ENCODE measurements at places on chromosomes 5 and 9.
A peak's percentile ranks its signal among the peaks of the same experiment; 100 is the strongest.

DNA sequence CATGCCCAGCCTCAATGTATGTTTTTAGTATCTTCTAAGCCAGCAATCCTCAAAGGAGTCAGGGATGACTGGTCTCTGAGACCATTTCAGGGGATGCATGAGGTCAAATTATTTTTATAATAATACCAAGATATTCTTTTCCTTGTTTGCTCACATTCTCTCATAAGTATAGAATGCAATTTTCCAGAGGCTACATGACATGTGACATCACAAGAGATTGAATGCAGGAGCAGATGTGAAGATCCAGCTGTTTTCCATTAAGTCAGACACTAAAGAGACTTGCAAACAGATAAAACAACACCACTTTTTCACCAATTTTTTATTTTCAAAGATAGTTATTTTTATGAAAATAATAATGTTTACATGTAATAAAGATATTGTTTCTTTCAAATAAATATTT is 22.0 kb upstream of the FREM1 start:
- no peak for DNase-seq

- no peak for DNase-seq
Observed at GRCh38 chr5:154829589-154830218, 20.7 kb downstream of the FAXDC2 start.

- no peak for DNase-seq
Observed at GRCh38 chr5:137954131-137954879, 65.0 kb downstream of the PKD2L2 start.

- no peak for DNase-seq
Observed at GRCh38 chr5:176883700-176884570, 15.2 kb downstream of the HK3 start.

GRCh38 chr9:26373616-26374015 is 519.0 kb downstream of the CAAP1 start:
- DNase-seq = no peak

DNA sequence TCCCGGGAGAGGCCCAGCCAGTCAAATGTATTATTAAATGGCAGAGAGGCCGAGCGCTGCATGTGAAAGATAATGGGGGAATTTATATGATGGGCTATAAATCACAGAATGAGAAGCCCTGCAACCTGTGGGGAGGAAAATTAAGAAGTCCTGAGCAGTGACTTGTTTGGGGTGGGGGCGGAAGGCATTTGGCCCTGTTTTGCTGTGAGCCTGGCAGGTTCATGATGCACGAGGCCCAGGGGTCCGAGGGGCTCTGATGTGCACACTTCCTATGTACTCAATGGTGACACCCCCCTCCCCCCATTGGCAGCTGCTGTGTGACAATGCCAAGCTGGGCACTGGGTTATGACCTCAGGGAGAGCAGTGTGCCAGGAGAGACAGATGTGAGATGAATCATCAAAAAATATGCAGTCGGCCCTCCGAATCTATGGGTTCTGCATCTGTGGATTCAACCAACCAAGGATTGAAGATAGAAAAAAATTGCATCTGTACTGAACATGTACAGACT is 13.7 kb upstream of the DAB2IP start:
- no peak for DNase-seq

- DNase-seq = no peak
Observed at GRCh38 chr5:148810823-148811222, 15.6 kb upstream of the ADRB2 start.

DNA sequence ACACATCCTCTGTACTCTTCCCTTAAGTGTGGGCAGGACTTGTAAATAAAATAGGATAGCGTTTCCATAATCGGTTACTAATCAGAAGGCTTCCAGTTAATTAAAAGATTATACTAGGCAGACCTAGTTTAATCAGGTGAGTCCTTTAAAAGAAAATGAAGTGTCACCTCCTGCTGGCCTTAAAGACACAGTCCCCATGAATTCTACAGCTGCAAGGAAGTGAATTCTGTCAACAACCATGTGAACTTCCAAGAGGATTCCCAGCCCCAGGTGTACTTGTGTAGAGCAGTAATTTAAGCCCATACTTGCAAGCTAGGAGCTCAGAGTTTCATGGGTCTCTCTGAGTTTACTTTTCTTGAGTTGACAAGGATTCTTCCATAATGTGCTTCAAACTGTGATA is 918.3 kb downstream of the DTWD2 start:
- DNase-seq = no peak

GRCh38 chr5:65762234-65762633 is 40.2 kb downstream of the NLN start:
- no peak for DNase-seq

- peak; percentile 66 for DNase-seq
Observed at GRCh38 chr9:89353989-89354388, 35.7 kb downstream of the SECISBP2 start.

DNA sequence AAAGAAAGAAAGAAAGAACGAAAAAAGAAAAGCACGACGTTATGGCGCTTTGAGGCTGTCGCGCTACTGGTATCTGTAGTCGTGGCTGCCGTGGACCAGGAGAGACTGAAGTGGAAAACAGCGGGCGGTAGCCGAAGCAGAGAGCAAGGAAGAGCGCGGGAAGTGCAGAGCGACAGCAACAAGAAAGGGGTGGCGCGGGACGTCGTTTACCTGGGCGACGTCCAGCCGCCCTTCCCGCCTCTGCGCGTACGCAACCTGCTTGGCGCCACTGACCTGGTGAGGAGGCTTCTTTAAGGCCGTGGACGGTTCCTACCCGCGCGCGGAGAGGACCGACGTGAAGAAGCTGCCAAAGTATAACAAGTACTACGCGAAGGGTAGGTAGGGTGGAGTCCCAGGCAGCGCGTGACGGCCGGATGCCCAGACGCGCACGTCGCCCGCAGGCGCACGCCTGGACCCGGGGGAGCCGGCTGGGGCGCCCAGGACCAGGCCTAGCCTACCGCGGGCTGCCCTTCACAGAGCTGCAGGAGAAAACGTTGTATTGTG is 15.4 kb downstream of the CCL28 start:
- DNase-seq = no peak

- DNase-seq = no peak
Observed at GRCh38 chr5:109484597-109484996, 74.8 kb upstream of the PJA2 start.

- no peak for DNase-seq
Observed at GRCh38 chr5:92518318-92518904, 1062.6 kb downstream of the NR2F1-AS1 start.

DNA sequence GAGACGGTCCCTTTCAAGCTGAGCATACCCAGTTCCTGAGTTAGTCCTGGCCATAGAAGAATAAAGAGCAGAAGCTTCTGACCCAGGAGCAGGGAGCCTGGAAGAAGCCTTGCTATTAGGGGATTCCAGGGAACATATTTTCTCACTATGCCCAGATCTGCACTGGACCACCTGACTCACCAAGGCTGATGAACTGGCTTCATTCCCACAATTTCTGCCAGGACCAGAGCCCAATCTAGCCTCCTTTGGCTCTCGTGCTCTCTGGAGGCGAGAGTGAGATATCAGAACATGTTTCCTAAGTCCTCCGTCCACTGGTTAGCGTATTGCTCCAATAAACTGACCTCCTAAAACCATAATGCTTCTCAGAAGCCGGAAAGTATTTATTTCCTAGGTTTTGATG is 9.9 kb downstream of the GABBR2 start:
- DNase-seq = peak; percentile 29

DNA sequence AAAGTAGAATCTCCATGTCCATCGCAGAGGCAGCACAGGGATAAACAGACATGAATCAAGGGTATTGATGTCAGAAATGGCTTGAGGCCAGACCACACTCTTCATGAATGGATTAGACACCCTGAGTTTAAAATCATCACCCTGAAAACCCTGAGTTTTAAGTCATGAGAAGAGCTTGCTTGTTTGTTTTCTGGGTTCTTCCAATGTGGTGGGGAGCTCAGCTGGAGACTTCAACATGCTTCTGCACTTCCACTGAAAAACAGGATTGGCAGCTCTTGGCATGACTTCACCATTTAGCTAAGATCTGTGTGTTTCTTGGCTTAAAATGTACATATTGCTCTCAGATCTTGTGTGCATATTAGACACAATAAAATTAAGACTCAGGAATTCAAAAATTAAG is 9.8 kb downstream of the GCNT4 start:
- DNase-seq = no peak

Data from retinal pigment epithelial cell (primary cell).